ENCODE measurements at places on chromosomes 16 and 17.

- DNase-seq: no peak
Observed at GRCh38 chr16:60203525-60204124, 1469.5 kb upstream of the GOT2 start.

- peak; percentile 47 for DNase-seq
Observed at GRCh38 chr16:30092373-30093010, 768 bp upstream of the TBX6 start.

- DNase-seq: no peak
Observed at GRCh38 chr17:9987779-9988585, 82.9 kb upstream of the RCVRN start.

GRCh38 chr16:72291531-72291981 lies 119.6 kb upstream of the PMFBP1 start:
- no peak for DNase-seq

DNA sequence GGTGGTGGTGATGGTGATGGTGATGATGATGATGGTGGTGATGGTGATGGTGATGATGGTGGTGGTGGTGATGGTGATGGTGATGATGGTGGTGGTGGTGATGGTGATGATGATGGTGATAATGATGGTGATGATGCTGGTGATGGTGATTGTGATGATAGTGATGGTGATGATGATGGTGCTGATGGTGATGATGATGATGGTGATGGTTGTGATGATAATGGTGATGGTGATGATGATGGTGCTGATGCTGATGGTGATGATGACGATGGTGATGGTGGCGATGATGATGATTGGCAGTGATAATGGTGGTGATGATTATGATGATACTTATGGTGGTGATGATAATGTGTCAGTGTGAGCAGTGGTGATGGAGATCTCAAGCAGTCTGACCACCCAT lies 90.8 kb upstream of the FOXF1 start:
- DNase-seq: no peak

- DNase-seq: no peak
Observed at GRCh38 chr17:68176718-68177117, 71.1 kb upstream of the AMZ2 start.

GRCh38 chr17:73667181-73667959 lies 23.1 kb upstream of the SDK2 start:
- DNase-seq: no peak

- no peak for DNase-seq
Observed at GRCh38 chr16:80674884-80675283, 129.5 kb downstream of the CDYL2 start.

GRCh38 chr16:2842340-2843000 lies 12.4 kb downstream of the ZG16B start:
- peak; percentile 68 for DNase-seq

GRCh38 chr17:79839356-79840268 lies at the start of gene CBX4:
CBX4 (minus strand) TSS chr17:79839440; CDS start chr17:79839251, 189 bp downstream.
- DNase-seq: peak; percentile 90

GRCh38 chr17:33049781-33050414 lies 58.3 kb downstream of the SPACA3 start:
- DNase-seq: no peak

GRCh38 chr16:86395477-86395876 lies 114.8 kb upstream of the FOXF1 start:
- DNase-seq: no peak

DNA sequence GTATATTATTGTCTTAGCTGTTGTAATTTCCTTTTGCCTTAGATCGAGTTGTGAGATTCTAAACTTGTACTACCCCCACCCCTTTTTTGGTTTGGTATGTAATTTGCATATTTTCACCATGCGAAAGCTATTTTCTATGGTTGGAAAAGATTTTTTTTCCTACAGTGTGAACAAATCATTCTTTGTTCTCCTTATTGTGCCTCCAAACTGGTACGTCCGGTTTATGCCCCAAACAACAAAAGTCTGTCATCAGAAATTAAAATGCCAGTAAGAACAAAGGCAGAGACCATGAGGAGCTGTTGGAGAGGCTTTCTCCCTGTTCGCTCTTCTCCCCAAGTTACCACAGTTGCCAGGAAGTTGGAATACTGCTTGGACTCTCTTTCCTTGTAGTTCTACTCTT lies 66.1 kb downstream of the BCAS3 start:
- DNase-seq: no peak

- DNase-seq: no peak
Observed at GRCh38 chr16:2223942-2224486, 623 bp downstream of the E4F1 start.
